ENCODE measurements at places on chromosomes 12 and 14. TPM values are rescaled to one million over a fixed set of nuclear protein-coding genes. Genes with fewer than 3 reads are reported as not detected.

GRCh38 chr14:69495341-69495921, 10.9 kb downstream of the PLEKHD1 start:
- no peak for DNase-seq

DNA sequence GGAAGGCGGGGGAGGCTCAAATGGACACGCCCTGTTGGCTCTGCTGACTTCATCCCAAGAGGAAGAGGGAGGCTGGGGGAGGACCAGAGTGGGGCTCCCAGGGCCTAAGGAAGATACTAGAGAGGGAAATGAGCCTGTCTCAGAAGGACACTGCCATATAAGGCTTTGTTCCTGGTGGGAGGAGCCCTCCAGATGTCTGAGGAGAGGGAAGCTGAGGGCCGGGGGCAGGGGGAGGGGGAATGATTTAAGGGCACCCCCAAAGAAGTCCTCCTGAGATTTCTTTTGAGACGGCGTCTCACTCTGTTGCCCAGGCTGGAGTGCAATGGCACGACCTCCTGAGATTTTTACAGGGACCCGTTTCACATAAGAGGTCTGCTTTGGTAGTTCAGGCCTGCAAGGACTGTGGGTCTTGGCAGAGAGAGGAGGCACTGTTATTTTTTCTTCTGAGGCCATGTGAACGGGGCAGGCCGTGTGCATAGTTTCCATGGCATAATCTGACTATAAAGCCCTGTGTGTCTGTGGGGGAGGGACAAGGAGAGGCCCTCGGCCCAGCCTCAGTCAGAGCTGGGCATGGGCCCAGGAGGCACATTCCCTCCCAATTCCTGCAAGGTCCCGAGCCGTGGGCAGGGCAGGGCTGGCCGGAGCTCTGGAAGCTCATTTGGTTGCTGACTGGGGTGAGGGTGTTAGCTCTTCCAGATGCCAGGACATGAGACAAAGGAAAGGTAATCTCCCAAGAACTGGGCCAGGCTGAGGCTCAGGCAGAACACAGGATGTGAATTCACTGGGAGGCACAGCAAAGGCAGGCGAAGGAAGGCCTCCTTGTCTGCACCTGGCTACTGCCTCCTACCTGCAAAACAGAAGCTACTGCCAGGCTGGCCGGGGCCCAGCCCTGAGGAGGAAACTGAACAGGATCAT, 22.2 kb upstream of the PLEKHG3 start:
- peak; percentile 70 for DNase-seq

DNA sequence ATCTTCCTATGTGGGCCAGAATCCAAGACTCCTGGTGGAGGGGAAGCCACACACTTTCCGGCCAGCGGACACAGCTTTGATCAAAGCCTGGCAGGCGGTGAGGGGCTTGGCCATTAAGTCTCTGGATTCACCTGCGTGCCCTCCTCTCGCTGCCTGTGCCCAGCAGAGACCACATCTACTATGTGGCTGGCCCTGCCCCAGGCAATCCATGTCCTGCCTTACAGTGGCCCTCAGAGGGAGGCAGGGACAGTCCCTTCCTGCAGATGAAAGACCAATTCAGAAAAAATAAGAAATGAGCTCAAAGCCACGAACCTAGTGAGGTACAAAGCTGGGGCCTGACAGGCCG, 82.7 kb upstream of the GPR68 start:
- DNase-seq: no peak

DNA sequence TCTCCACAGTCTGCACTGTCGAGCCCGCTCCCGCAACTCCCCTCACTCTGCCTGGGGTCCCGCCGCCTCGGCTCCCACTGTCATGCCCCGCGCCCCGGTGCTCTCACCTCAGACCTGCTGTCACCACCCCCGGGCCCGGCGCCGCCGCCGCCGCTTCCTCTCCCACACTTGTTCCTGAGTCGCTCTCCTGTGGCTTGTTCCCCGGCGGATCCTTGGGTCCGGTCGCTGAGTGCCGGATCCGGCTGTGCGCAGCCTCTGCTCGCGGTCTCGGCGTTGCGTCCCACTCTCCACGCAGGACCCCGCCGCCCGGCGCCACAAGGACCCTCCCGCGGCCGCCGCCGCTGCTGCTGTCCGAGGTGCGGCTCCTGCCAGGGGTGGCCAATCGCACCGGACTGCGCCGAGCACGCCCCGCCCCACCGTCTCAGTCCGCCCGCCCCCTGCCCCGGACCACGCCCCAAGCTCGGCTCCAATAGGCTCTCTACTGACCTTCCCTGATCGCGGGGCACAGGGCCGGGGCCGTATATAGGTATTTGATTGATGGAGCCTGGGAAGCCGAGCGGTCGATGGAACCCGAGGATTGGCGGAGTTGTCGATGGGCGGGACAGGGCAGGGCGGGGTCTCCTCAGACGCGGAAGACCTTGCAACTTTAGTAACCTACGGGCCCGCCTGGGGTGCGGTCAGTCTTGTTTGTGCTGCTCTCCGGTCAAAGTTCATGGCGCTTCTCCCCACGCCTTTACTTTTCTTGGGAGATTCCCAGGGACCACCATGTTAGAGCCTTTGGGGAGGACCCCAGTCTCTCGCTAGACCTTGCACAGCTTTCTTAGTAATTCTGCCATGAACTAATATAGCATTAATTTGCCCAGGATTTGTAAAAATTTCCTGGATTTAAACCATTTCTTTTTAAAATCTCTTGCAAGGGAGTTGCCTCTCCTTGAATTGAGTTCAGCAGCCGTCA, at the start of gene TAOK3:
Gene TAOK3 (minus strand): TSS at position 367 of the 955 bp plus-strand sequence. CDS start 117,340 bp downstream, outside the sequence.
- DNase-seq: peak; percentile 99

DNA sequence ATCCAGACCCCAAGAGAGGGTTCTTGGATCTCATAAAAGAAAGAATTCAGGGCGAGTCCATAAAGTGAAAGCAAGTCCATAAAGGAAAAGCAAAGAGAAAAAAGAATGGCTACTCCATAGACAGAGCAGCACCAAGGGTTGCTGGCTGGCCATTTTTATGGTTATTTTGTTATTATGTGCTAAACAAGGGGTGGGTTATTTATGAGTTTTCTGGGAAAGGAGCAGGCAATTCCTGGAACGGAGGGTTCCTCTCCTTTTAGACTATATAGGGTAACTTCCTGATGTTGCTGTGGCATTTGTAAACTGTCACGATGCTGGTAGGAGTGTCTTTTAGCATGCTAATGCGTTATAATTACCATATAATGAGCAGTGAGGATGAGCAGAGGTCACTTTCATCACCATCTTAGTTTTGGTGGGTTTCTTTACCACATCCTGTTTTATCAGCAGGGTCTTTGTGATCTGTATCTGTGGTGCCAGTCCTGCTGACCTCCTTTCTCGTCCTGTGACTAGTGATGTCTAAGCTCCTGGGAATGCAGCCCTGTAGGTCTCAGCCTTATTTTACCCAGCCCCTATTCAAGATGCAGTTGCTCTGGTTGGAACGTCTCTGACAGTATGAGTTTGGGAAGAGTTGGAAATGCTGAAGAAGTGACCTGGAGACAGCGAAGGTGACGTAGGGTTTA, 100.5 kb downstream of the ZNF664 start:
- no peak for DNase-seq

DNA sequence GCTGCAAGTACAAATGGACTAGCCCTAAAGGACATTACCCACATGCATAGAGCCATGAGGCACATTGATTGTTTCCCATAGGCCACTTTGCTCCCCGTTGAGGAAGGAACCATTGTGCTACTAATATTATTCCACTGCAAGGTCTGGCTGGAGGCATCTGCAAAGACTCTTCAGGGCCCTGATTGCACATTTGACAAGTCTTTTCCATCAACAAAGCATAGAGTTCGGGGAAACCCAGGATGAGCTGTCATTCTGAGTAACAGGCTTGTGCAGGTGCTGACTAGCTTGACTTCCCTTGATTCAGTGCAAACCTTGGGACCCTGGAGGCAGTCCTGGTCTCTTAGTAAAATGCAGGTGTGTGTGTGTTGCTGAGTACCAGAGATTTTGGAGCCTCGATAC, 73.8 kb downstream of the SUSD6 start:
- DNase-seq: no peak

DNA sequence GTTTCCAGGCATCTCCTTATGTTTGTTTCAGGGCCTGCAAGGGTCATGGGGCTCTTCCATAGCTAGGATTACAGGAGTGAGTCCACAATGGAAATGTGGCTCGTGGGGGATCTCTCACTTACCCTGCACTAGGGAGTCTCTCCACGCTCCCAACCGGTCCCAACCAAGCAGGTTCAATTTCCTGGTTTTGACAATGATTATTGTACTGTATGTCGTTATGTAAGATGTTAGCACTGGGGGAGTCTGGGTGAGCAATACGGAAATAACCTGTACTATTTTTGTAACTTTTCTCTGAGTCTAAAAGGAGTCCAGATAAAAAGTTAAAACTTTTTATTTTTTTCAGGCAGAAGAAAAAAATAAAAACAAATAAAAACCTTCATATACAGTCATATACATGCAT, 325.7 kb upstream of the RGS6 start:
- no peak for DNase-seq

DNA sequence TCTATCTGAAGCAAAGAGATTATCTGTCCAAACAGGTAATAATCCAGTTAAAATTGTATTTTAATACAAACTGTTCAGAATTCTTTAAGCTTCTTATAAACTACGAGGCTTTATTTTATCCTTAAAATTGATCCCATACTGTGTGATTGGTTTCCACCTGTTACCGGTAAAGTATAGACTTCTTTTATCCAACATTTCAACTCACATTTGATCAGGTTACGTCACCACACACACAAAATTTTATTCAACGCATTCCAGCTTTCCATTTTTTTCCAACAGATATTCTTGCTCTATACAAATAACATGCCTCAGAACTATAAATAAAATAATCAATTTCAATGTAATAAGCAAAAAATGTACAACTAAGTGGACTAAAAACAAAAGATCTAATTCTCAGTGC, 4.5 kb downstream of the NOVA1 start:
- no peak for DNase-seq

GRCh38 chr12:96365604-96366380, 34.4 kb downstream of the CDK17 start:
- no peak for DNase-seq

The KRT4 gene
- not detected for total RNA-seq

All from left colon (tissue), 2 donors.